Posterior cingulate gyrus (tissue), 11 donors: ENCODE measurements at places on chromosomes 2 and 18.

- no peak for DNase-seq
These were observed 96.4 kb downstream of the MAPRE2 start for GRCh38 chr18:35137632-35138031.

DNA sequence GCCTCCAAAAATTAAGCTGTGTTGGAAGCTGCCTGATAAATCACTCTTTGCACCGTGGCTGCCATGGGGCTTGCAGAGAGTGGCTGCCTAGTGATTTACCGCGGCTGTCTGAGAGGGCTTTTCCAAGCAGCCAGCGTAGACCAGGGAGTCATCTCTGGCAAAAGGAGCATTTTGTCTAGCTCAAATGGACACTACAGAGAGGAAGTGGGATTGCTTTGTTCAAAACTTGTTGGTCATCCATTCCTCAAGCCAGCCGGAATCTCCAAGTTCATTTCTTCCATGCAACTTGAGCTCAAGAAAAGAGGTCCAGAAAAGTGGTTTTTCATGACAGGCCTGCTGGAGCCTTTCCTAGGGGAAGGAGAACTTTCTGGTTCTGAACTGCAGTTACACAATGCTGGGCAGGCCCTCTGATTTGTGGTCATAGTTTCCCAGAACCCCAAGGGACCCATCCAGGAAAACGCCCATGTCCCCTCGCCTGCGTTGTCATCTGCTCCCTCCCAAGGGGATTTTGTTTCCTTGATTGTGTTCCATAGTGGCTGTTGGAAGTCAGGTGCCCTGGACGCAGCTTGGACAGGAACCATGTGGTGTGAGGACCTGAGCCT lies 108.1 kb downstream of the TRIB2 start:
- no peak for DNase-seq

- no peak for DNase-seq
These were observed 208.2 kb downstream of the SH3RF3 start for GRCh38 chr2:109337221-109337620.

- DNase-seq = no peak
These were observed 369.4 kb upstream of the ZEB2 start for GRCh38 chr2:144889348-144889747.

DNA sequence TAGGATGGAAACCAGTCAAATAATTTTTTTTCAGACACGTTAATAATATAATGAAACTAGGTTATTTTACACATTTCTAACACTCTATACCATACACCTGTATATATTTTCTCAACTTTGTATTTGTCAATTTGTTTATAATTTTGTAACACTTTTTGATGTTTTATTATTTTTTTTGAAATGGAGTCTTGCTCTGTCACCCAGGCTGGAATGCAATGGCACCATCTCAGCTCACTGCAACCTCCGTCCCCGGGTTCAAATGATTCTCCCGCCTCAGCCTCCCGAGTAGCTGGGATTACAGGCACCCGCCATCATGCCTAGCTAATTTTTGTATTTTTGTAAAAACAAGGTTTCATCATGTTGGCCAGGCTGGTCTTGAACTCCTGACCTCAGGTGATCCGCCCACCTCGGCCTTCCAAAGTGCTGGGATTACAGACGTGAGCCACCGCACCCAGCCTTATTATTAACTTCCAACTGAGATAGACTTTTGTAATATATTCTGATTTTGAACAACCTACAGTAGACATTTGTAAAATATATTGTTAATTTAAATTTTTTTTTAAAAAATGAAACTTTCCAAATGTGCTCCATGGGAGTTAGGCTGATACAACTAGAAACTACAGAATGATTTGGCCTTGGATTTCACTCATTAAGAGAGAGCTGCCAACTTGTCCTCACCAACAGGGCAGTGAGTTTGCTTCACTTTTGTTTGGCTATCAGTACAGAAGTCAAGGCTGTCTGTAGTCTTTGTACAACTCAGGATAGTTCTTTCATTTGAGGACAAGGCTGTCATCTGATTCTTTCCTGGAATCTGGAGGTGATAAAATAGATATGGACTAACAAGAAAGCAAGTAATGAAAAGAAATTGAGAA lies 33.9 kb upstream of the COBLL1 start:
- DNase-seq = no peak

DNA sequence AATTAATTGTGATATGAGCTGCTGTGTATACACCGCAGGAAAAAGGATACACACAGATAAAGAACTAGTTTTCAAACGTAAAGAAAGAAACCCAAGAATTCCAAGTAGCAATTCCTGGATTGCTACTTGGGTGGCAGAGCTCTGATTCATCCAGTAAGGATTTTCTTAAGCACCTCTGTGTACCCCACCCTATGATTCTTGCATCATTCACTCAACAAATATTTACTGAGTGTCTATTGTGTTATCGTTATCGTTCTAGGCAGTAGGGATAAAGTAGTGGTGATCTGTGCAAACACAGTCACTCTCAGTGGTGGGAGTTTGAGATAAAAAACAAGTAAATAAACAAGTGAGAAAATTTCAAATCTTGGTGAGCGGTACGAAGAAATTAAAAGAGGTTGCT lies 4.9 kb upstream of the TMEM200C start:
- DNase-seq = no peak

GRCh38 chr18:70420146-70420898 lies 131.5 kb downstream of the SOCS6 start:
- DNase-seq = no peak

DNA sequence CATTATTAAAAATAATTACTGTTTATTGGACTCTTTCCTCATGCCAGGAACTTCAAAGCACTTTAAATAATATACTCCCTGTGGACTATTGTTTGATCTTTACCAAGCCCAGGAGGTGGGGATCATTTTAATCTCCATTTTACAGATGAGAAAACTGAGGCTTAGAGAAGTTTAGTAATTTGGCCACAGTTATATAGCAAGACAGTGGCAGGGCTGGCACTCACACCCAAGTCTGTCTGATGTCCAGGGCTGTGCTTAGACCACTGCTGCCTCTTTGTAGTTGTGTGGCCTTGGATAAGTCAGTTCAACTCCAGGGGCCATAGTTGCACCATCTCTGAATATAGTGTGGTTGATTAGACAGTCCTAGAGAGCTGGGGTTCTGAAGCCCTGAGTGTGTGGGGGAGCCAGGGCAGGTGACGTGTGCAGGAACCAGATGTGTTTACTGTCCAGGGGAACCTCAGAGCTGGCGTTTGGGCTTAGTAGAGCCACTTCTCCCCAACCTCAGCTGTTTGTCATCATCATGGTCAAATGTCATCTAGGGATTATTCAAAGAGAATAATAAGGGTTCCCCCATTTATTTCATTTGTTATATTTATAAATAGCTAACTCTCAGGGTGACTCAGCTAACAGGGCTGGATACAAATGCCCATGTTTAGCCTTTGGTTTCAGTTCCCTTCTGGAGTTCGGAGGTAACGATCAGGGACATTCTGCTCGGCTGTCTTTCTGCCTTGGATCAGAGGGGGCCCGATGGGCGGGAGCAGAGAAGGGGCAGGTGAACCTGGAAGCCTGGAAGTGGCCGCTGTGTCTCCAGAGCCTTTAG lies 68.0 kb downstream of the BOLA3 start:
- no peak for DNase-seq

DNA sequence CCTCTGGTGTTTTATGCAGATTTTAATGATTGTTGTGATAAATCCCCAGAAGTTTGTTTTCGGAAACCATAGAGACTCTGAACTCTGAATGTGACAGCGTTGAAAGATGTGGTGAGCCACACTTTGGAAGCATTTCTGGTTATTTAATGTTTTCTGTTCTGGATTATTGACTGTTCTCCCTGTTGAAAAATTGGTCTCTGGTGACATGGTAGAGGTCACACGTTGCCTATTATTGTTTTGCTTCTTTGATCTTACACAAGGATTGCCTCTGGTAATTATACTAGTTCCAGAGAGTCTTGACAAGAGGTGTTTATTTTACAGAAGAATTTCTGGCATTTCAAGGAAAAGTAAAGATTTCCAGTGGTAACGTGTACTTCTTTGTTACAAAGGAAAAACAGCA lies 127.1 kb downstream of the GREB1L start:
- no peak for DNase-seq

DNA sequence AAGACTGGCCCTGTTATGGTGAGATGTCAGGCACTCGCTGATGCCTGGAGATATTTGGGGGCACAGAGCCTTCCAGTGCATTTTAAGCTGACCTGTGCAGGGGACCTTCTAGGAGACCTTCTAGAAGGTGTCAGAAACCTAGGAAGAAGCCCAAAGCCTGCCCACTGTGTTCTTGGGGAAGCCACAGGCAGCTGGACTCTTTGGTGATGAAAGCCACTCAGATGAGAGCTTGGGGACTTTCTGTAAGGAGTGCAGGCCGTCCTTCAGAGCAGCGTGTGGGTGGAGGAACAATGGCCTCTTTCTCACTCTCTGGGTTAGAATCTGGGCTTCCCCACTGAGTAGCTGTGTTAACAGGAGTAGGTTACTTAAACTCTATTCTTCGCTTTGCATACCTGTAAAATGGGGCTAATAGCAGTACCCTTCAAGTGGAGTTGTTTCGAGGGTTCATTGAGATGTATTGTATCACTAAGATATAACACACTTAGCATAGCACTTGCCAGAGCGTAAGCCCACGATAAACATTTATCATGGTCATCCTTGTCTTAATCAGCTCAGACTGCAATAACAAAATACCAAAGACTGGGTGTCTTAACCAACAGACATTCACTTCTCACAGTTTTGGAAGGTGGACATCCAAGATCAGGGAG lies 322.3 kb upstream of the EPAS1 start:
- DNase-seq = no peak

DNA sequence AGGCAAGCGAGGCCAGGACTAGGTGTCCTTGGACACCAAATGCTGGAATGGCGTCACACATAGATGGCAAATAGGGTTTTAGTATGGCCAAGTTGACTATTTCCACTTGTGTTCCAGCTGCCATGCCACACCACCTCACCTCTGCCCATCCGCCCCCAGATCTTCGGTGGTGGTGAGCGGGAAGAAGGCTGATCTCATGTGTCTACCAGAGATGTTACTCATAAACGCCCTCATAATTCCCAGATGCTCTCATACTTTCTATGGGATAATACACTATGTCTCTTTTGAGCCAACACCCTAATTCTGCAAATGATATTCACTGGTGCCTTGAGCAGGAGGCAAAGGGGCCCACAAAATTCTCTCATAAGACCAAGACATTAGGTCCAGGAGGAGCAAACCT lies 281.1 kb upstream of the FN1 start:
- DNase-seq = no peak

DNA sequence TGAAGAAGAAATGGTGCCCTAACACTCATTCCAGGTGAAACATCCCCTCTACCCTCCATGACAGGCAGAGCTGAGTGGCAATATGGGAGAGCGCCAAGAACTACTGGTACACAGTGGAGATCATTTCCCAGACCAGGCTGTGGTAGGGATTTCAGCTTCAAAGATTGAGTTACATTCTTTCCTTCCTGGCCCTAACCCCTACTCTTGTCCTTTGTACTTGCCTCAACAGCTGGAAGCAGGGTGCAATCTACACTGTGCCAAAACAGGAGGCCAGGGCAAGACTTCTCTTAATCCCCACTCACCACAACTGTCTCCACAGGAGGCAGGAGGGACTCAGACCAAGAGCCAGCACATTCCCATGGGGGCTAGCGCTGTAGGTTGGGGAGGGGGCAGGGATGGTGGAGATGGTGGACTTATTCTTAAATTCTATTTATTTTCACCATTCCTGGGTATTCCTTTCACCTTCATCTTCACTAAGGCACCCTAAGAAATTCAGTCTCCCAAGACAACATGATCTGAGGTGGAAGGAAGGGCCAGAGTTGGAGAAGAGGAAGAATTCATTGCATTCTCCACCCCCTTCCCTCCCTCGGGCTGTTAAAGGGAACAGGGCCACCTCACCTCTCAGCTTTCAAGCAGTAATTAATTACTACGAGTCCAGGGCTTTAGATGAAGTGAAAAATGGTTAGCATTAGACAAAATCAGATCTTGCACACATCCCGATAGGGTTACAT lies 65.9 kb downstream of the AAK1 start:
- no peak for DNase-seq

- no peak for DNase-seq
These were observed 44.3 kb upstream of the CABYR start for GRCh38 chr18:24094561-24094960.

- no peak for DNase-seq
These were observed 54.2 kb downstream of the ZCCHC2 start for GRCh38 chr18:62576845-62577512.

DNA sequence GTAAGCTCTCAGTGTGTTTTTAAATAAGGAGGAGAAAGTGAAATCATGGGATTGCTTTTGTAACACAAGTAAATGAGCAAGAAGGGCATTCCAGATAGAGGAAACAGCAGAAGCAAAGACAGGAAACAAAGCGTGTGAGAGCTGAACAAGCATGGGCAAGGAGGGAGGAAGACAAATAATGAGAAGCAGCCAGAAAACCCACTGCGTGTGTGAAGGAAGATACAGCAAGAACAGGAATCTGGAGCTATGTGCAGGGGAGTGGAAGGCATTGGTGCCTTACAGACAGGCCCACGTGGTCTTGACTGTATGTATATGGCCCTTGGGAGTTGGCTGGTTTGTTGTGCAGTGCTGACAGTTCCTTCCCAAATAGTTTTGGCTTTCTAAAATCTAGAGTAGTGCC lies 88.6 kb downstream of the AAK1 start:
- no peak for DNase-seq

GRCh38 chr2:214489702-214490101 lies 78.8 kb downstream of the VWC2L start:
- DNase-seq = no peak
